NCI-H774 (cell line): ENCODE measurements at places on chromosomes 2 and 18.
A peak's percentile ranks its signal among the peaks of the same experiment; 100 is the strongest.

- peak; percentile 10 for DNase-seq
Measured at GRCh38 chr2:188381614-188382013, 89.9 kb downstream of the GULP1 start.

DNA sequence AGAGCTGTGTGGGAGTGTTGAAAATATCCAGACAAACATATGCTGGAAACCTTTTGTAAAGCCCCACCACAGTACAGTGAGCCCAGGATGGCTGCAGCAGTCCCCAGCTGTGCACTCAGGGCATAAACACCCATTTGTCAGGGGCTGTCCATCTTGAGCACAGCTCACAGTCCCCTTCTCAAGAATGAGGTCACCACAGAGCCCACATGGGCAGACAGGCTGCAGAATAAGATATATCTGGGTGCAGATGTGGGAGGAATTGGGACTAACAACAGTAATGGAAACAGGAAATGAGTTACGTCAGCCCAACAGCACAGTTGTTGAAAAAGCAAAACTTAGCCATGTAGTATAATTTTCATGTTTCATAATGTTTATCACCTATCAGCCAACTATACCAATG lies 219.6 kb downstream of the ETAA1 start:
- DNase-seq = no peak

- DNase-seq = no peak
Measured at GRCh38 chr2:60547841-60548240, 5.6 kb downstream of the BCL11A start.

- no peak for DNase-seq
Measured at GRCh38 chr2:225630824-225631533, 231.5 kb downstream of the NYAP2 start.

GRCh38 chr2:212005085-212005671 lies 533.4 kb downstream of the ERBB4 start:
- DNase-seq = no peak

GRCh38 chr2:134260713-134261112 lies 6.8 kb downstream of the MGAT5 start:
- DNase-seq = no peak

DNA sequence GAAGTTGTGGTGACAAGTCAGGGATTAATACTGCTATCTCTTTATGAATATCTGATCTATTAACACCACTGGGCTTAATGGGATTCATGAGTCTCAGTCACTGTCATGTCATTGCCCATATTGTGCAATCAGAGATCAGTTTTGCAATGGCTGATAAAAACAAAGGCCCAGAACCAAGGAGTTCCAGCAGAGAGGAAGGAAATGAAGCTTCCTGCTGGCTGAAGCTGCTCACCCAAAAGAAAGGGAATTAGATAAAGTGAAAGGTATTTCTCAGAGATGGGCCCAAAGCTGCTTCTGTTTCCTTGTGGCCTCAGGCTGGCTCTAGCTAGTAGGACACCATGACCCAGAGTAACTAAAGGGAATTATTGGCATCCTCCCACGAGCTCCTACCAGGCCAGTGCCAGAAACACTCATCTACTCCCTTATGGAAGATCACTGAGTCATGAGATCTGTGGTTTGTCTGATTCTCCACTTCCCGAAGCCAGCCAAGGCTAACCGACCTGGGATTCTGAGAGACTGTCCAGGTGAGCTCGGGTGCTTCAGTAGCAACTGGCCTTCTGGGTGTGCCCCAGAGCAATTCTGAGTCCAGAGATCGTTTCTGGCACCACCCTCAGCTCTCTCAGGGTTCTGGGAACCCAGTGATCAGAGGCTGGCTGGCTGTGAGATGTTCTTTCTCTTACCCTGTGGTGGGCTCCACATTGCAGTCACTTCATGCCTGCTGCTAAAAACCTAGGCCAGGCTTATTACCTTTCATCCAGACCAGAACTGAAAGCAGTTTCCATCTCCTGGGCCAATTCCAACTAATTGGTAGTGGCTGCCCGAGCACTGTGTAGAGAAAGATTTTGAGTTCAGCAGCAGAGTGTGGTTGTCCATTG lies 129.5 kb upstream of the PELI1 start:
- DNase-seq = no peak

- no peak for DNase-seq
Measured at GRCh38 chr2:40230707-40231432, 221.0 kb downstream of the SLC8A1 start.
